NB4 (cell line): ENCODE measurements at places on chromosomes 6 and 20.

- DNase-seq: no peak
Observed at GRCh38 chr6:28906669-28907068, 17.1 kb downstream of the TRIM27 start.

GRCh38 chr6:144559865-144560593, 274.9 kb downstream of the UTRN start:
- DNase-seq: no peak

- DNase-seq: no peak
Observed at GRCh38 chr6:24089736-24090135, 36.3 kb upstream of the NRSN1 start.

GRCh38 chr20:57438552-57438951, 47.4 kb downstream of the RBM38 start:
- no peak for DNase-seq

GRCh38 chr6:3742426-3743344, 8.8 kb downstream of the PXDC1 start:
- DNase-seq: peak; percentile 83

DNA sequence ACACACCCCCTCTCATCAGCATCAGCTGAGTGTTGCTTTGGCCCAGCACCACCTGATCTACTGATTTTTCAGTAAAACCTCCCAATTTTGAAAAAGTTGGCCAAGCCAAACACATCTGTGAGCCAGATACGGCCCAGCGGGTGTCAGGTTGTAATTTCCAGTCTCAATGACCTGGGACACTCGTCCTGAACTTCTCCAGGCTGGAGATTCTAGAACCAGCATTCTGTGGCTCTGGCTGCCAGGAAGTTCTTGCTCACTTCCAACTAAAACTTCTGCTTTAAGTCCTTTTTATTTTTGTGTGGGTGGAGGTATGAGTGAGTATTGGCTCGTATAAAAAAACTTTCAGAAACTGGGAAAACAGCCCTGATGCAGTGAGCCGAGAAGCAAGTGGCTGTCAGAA, 5.1 kb downstream of the KIAA1755 start:
- no peak for DNase-seq

- peak; percentile 20 for DNase-seq
Observed at GRCh38 chr6:1613688-1614447, 4.2 kb downstream of the FOXC1 start.

DNA sequence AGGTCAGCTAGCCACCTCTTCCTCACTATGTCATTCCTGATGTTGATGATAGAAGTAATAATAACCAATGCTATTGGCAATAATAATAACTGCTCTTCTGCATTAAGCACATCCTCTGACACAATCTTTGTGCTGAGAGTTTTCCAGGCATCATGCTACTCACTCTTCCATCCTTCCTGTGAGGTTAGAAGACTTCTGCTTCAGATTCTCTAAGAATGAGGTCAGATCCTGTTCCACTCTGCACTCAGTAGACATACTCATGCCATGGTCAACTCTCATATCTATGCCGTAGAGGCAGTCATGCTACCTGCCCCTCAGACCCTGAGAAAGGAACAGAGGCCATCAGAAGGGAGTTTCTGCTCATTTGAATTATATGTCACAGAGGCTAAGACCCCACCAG, 98.1 kb upstream of the TOP1 start:
- no peak for DNase-seq

- no peak for DNase-seq
Observed at GRCh38 chr6:231779-232178, 60.5 kb upstream of the DUSP22 start.

DNA sequence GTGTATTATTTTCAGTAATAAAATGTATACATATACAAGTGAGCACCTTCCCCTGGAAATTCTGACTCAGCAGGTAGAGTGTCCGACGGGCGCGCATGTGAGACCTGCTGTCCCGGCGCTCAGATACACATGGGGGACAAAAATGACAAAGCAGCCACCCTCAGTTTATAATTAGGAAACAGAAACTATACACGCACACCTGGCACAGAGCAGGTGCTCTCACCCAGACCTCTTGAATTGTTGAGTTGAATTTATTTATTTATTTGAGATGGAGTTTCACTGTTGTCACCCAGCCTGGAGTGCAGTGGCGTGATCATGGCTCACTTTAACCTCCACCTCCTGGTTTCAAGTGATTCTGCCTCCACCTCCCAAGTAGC, 180.4 kb downstream of the ZDHHC14 start:
- no peak for DNase-seq

DNA sequence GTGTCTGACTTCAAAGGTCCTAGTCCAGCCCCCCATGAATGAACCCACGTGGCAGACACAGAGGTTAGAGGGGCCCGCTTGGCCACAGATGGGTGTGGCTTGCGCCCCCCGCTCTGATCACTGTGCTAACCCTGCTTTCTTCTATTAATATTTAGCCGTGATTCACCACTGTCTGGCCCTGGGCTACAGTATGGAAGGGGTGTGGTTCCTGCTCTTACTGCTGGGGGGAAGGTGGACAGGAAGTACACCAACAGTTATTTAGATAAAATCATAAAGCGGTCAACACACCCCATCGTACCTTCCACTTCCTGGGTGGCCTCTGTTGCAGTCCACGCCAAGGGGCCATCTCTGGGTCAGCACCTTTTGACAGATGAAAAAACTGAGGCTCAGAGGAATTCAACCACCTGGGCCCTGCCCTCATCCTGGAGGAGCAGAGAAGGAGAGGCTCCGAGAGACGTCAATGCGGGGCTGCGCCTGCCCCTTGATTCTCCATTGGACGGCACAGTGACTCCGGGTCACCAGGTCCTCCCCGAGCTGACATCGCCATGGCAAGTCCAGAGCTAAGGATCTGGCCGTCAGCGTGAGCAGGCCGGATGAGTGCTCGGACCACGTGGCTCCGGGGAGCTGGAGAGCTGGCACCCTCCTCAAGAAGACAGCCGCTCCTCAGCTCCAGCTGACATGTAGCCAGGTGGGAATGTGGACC, 206.3 kb downstream of the PREX1 start:
- DNase-seq: peak; percentile 45

DNA sequence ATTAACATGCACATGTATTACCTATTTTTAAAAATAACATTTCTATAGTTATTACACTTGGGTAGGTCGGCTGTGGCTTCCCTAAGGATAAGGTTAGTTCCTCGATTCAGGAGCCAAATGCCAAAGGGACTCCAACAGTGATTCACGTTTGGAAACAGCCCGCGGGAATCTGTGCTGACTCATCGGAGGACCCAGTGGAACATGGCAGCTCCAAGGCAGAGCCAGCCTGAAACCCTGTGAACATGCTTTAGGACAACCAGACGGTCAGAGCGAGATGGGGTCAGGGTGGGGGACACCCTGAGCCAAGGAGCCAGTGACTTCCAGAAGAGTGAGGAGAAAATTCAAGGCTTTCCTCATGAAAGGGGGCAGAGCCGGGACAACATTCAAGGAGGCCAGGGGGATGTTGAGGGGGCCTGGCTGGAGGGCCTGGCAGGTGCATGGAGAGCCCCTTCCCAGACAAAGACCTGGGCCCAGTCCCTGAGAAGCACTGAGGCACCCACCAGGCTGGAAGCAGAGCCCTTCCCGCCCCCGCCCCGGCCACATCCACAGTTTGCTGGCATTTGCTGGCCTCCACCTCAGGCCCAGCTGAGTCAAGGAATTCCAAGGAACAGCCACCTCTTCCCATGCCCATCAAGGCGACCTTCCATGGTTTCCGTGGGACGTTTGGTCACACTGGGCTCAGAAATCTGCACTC, 133.2 kb downstream of the SNX5 start:
- DNase-seq: no peak

GRCh38 chr6:137490961-137491360, 3.2 kb downstream of the OLIG3 start:
- DNase-seq: no peak

GRCh38 chr20:37295595-37295994, 6.1 kb downstream of the MANBAL start:
- DNase-seq: no peak

DNA sequence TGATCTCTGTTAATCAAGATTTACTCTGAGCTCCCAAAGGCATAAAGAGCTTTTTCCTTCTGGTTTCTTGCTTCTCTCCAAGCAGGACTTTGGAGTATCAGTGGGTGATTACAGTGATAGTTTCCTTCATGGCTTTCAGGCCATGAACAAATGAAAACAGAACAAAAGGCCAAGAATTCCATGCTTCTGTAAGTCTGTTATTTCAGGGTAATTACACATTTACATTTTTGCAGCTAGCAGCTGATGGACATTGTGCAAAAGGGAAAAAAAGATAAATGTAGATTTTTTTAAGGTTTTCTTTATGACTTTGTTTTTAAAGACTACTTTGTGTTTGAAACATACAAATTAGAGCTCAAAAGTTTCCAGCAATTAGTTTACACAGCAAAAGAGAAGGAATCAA, 441.6 kb downstream of the PLCB1 start:
- no peak for DNase-seq
